Sciatic nerve (tissue), 2 donors: ENCODE measurements at places on chromosomes 2 and 18.

DNA sequence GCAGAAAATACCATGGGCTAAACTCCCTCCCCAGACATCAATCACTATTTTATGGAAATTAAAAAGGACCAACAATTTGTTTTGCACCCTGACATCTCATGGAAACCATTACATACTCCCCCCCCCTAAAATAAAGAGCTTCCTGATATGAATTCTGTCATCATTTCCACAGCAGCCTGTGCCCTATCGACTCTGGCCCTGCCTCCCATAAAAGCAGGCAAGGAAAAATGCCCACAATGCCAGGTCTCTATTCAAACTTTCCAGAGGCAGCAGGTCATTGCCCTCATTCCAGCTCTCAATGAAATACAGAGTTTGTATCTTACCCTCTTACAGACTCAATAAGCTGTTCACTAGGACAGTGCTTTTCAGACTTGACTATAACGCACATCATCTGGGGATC, 254.4 kb upstream of the TANK start:
- no peak for DNase-seq

DNA sequence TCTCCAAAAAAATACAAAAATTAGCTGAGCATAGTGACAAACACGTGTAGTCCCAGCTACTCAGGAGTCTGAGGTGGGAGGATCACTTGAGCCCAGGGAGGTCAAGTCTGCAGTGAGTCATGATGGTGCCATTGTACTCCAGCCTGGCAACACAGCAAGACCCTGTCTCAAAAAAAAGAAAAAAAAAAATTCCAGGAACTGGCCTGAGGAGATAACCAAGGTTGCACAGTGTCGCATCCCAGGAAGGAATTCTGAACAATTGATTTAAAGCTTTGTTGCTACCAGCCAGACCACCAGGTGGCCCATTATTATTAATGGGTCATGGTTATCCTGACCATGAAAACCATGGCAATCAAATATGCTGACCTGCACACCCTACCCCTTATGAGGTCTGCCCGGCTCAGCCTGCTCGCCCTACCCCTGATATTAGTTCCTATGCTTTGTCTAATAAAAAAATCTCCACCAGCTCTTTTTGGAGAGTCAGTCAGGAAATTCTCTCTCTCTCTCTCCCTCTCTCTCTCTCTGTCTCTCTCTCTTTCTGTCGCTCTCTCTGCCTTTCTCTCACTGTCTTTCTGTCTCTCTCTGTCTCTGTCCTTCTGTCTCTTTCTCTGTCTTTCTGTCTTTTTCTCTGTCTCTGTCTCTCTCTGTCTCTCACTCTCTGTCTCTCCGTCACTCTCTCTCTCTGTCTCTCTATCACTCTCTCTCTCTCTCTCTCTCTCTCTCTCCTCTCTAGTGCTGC, 73.7 kb downstream of the NCAPH start:
- DNase-seq, result no peak

DNA sequence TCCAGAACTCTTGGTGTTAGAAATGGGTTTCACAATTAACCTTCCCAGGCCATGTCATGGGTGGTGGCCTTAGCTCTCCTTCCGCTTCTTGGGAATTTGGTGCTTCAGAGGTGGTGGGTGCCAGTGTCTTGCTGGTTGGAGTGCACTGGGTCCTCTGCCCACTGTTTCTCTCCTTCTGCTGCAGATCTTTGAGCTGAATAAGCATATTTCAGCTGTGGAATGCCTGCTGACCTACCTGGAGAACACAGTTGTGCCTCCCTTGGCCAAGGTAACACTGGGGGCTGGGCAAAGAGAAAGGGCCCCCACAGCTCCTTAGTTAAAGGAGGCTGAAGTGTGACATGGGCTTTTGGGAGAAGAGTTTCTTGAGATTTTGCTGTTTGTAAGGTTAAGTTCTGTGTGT, 32.0 kb upstream of the PRLH start:
- DNase-seq, result no peak

DNA sequence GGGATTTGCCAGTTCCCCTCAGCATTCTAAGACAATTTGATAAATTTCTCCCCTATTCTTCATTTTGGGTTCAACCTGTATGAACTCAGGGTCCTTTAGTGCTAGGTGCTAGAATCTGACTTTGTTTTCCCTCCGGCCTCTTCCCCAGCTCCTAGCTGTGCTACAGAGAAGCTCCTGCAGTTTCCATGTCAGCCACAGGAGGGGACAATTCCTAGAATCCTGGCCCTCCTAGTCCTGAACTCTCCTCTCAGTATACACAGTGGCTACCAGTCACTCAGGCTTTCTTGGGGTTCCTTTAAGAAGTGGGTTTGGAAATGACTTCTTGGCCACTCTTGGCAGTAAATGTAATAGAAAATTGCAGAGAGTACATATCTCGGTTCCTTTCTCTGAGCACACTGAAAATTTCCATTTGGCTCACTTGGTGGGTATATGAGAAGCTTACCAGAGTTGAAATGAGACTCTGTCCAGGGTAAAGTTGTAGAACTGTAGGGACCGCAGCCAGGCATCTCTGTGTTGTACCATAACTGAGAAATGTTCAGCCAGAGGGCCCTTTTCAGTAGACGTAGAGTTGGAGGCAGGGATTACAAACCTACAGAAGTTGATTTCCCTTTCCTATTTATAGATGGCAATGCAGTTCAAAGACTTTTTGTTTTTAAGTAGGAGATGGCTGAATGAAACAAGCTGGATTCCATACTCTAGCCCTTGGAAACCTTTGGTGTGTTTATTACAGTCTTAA, 5.0 kb upstream of the CHST10 start:
- no peak for DNase-seq

DNA sequence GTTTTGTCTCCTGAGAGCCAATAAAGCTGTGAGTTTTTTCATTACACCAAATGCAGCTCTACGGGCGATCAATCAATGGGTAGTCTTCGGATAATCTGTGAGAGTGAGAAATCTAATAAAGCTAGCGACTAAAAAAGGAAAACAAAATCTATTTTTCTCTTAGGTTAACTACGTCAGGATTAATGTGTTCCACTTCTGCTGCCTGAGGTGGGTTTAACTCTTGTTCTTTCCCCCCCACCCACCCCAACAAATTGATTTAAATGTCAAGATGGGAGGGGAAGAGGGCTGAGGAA, 63.0 kb upstream of the PSMD14 start:
- no peak for DNase-seq

- DNase-seq, result no peak
These were observed 80.2 kb downstream of the NUP35 start for GRCh38 chr2:183204397-183204796.

- DNase-seq, result peak; percentile 62
These were observed 139.4 kb downstream of the AKAIN1 start for GRCh38 chr18:5057386-5058348.

GRCh38 chr2:68987021-68987503, 12.6 kb downstream of the GKN1 start:
- DNase-seq, result no peak

GRCh38 chr2:50789741-50790140, 242.2 kb downstream of the NRXN1 start:
- DNase-seq, result no peak

DNA sequence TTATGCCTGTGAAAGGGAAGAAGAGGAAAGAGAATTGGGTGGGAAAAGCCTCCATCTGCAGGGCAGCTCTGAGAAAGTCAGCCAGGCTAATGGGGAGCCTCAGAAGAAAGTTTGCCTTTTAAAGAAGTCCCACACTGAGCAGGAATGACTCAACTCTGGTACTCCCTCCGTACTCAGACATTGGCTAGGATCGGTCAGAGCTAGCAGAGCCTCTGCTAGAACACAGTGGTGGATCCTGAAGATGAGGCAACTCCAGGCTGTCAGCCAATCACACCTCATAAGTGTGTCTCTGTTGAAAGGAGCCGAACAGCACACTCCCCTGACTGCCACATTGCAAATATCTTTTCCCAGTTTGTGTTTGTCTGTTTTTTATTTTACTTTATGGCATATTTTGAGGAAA, 96.9 kb downstream of the HNRNPLL start:
- DNase-seq, result peak; percentile 81

DNA sequence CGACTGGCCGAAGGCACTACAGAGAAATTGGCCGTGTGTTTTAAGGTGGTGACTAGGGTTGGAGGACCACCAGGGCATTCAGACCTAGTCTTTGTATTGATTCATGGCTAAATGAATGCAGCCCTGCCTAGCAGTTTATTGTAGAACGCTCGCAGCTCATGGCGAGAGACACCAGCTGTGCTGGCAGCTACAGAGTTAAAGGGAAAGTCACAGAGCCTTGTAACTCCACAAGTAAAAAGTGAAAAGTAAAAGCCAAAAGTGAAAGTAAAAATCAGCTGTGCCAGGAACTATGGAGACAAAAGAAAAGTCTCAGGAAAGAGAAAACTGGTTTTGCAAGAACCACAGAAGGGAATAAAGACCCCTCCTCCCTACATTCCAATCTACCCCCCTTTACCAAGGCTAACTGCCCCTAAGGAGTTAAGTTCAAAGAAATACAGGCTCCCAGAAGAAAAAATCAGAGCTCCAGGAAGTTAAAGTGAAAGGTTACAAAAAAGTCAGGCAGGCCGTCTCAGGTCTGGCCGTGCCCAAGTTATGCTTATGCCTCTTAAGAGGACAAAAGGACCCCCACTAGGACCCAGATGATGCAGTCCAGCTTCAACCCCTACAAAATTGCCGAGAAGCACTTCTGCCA, 46.4 kb upstream of the SELENOI start:
- no peak for DNase-seq

GRCh38 chr2:107735201-107735600, 91.5 kb upstream of the RGPD4 start:
- no peak for DNase-seq

GRCh38 chr2:189504238-189504637, 63.0 kb downstream of the WDR75 start:
- DNase-seq, result no peak

GRCh38 chr18:3062798-3063680, 50.1 kb upstream of the LPIN2 start:
- DNase-seq, result peak; percentile 85

- DNase-seq, result no peak
These were observed 342.4 kb downstream of the INSIG2 start for GRCh38 chr2:118430510-118431164.

DNA sequence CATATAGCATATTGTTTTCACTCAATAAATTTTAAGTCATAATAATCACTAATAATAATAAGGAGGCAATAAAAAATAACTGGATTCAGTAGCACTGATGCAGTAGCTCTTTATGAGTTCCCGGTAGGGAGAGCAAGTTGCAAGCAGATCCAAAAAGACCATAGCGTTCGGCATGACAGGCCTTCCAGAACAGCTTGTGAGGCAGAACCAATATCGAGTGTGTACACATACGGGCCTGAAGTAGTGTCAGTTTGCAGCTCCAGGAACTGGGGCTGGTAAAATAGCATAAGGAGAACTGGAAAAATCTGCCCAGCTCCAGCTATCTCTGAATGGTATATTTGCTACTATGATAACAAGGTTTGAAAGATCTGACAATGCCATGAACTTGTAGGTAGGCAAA, 1607.8 kb upstream of the PIK3C3 start:
- no peak for DNase-seq

DNA sequence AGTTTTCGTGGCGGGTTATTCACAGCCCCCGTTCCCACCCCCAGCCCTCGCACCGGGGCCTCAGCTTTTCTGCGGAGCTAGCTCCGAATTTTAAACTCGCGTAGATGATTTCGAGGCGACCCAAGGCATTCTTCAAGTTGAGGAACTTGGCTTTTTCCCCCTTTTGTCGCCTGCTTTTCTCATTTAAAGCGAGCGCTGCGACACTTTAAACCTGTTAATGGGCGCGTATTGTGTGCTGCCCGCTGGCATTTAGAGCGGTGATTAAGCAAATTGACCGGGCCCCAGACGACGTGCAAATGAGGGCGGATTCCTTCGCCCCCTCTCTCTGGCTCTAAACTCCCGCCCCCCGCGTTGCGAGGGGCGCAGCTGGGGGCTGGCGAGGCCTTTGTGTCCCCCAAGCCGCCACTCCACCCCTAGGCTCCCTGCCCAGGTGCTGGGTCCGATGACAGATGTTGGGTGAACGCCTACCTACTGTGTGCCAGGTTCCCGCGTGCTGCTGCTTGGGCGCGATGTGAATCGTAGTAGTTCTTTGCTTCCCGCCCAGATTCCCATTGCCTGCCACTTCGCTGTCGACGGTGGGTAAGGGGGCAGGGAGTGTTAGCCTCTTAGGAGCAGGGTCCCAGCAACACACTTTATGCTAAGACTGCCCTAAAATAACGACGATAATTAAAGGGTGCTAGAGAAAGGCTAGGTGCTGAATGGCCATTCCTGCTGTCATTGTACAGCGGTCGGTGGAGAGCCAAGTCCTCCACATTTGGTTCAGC, 1.9 kb downstream of the TCF7L1 start:
- DNase-seq, result no peak

GRCh38 chr18:33757037-33757436, 179.0 kb downstream of the ASXL3 start:
- DNase-seq, result no peak

GRCh38 chr2:233105156-233105895, 45.2 kb downstream of the INPP5D start:
- no peak for DNase-seq

GRCh38 chr2:195632856-195633572, 24.0 kb upstream of the SLC39A10 start:
- DNase-seq, result no peak

DNA sequence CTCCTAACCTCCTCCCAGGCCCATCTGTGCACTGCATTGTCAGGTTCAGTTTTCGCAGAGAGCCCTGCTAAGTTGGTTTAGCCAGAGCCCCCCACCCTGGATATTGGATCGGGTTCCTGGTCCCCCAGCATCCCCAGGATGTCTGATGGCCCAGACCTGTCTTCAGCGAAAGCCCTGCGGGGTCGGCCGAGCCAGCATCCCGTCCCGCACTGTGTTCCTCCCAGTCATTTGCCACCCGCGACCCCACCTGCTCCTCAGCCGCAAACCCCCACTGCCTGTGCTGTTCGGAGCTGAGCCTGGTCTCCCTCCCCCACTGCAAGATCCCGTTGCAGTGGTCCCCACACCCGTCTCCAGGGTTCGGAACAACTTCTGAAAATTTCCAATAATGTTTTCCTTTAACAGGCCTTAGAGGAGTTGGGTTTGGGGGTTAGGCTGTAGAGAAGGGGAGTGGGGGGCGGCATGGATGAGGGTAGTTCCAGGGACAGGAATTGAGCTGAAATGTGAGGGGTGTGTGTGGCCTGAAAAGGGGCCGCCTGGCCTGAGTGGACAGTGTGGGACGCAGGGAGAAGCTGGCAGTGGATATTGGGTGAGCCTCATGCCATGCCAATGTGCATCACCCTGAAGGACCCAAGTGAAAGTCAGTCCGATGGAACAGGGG, 1.6 kb upstream of the COPS9 start:
- peak; percentile 50 for DNase-seq

GRCh38 chr2:20803226-20803682, 19.6 kb downstream of the LDAH start:
- DNase-seq, result no peak

DNA sequence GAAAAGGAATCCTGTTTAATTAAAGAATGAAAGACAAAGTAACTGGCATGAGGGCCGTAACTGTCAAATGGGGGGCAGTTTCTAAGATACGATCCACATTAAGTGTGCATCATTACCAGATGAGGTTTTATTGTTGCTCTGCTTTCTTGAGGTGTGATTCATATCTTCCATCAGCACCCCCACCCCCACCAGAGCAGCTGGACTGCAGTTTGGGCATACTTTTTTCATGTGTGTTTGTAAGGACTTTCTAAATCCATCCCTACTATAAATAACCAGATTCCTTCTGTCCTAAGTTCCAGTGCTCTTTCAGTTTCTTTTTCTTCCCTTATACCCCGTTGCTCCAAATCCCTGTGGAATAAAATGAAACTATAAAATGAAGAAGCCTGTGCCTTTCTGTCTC, 142.1 kb downstream of the CDCA7 start:
- no peak for DNase-seq
